Fibroblast of pulmonary artery (primary cell): ENCODE measurements at places on chromosomes 12 and 14.

GRCh38 chr14:68817506-68818212 is 24.8 kb upstream of the ZFP36L1 start:
- no peak for DNase-seq

DNA sequence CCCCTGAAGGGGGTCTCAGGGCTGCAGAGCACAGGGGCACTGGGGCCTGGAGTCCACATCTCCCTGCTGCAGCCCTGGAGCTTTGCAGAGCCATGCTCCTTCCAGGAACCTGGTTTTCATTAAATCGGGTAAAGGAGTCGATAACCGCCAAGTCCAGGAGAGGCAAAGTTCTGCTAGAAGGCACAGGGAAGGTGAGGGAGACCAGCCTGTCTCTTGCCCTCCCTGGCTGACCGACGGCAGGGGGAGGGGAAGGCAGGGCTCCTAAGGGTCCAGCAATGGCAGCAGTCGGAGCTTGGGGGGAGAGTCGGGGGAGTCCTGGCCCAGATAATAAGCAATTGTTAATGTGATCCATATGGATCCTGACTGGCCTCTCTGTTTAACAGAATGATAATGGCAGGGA is 3.0 kb downstream of the FIGNL2 start:
- DNase-seq = no peak

DNA sequence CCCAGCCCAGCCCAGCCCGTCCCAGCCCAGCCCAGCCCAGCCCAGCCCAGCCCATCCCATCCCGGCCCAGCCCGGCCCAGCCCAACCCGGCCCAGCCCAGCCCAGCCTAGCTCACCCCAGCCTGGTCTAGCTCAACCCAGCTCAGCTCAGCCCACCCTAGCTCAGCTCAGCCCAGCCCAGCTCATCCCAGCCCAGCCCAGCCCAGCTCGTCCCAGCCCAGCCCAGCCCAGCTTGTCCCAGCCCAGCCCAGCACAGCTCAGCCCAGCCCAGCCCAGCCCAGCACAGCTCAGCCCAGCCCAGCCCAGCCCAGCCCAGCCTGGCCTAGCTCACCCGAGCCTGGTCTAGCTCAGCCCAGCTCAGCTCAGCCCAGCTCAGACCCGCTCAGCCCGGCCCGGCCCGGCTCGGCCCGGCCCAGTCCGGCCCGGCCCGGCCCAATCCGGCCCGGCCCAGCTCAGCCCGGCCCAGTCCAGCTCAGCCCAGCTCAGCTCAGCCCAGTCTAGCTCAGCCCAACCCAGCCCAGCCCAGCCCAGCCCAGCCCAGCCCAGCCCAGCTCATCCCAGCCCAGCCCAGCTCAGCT is 184.7 kb downstream of the TMEM121 start:
- no peak for DNase-seq

DNA sequence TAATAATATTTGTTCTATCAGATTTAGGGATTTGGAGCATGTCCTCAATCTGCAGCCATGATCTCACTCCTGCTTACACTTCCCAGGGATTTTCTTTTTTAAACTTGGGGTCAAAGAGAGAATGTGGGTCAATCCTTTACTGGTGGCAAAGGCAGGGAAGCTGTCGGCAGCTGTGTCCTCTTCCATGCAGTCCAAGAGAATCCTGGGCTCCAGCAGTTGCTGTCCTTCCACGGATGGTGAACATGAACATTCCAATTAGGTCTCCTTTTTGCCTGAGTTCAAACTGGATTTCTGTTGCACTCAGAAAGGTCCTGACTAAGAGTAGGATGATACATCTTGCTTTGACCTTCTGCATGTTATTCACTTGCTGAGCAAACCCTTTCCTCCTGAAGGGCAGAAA is 73.9 kb downstream of the ARL6IP4 start:
- DNase-seq = no peak

- peak; percentile 76 for DNase-seq
These were observed 276.5 kb downstream of the NUAK1 start for GRCh38 chr12:105862163-105862821.

DNA sequence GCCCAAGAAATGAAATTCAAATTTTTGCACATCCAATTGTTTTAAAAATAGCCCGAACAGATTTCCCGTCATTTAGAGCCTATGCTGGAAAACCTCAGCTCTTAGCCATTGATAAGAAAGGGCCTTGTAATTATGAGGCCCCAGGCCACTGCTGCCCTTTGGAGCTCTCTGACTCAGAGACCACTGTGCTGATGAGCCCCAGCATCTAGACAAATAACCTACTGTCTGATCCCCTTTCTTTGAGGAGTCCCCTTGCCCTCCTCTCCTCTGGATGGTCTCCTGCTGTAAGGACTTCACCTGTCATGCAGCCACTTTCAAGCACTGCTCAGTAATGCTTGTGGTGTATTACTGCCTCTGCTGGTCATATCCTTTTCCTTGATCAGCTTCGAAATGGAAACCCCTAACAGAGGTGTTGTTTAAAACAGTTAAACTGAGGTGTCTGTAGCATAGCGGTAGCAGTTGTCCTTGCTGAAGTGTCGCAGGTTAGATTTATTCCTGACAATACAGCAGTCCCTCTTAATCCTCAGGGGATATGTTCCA is 159.9 kb upstream of the SRRM4 start:
- DNase-seq = no peak

DNA sequence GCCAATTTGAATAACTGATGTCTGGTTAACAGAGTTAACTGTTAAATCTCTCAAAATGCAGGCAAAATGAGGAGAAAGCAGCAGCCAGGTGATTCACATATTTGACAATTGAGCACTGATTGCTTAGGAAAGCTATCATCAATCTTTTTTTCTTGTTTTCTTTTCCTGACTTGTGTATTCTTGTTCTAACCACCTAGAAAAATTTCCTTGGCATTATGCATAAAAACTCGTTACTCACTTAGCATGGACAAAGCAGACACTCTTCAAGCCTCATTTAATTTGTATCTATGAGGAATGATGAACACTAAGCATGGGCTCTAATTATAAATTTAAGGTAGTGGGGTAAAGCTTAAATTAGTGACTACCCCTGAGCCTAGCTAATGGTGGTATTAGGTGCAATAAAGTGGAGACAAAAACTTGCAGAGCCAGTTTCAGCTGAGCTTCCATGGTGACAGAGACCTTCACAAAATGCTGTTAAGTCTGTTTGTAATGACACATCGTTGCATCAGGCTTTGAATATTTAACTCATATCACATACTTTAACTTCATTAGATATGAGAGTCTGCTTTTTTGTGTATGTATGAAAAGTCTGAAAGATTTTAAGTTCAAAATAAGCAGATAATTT is 52.0 kb downstream of the RASSF9 start:
- no peak for DNase-seq

GRCh38 chr12:53034459-53034858 is 15.4 kb upstream of the TNS2 start:
- DNase-seq = no peak

GRCh38 chr14:94101748-94102147 is 8.8 kb upstream of the IFI27 start:
- no peak for DNase-seq

GRCh38 chr14:54749180-54749579 is 153.4 kb downstream of the GCH1 start:
- no peak for DNase-seq

GRCh38 chr12:21831791-21832344 is 57.4 kb upstream of the KCNJ8 start:
- peak; percentile 29 for DNase-seq

- DNase-seq = peak; percentile 68
These were observed 24.1 kb downstream of the NUP37 start for GRCh38 chr12:102095677-102096263.

- peak; percentile 45 for DNase-seq
These were observed 93.5 kb downstream of the PLEKHA5 start for GRCh38 chr12:19223018-19223417.

DNA sequence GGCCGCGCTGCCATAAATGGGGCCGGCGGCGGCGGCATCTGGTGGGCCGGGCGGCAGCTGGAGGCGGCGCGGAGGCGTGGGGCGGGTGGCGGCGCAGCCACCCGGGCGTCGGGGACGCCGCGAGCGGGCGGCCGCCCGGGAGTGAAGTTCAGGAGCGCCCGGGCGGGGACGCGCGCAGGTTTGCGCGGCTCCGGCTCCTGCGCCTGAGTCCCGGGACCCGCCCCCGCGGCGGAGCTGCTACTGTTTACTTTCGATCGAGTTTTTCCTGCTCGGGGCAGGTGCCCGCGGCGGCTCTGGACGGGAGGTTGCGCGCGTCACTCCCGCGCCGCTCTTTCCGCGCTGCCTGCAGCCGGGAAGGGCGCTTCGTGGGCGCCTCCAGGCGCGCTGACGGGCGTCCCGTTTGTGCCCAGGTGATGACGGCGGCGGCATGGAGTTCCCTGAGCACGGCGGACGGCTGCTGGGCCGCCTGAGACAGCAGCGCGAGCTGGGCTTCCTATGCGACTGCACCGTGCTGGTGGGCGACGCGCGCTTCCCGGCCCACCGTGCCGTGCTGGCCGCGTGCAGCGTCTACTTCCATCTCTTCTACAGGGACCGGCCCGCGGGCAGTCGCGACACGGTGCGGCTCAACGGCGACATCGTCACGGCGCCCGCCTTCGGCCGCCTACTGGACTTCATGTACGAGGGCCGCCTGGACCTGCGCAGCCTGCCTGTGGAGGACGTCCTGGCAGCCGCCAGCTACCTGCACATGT is at the start of gene ZBTB42:
ZBTB42 (plus strand) TSS at position 331 of the 749 bp plus-strand sequence; CDS start at position 428, 97 bp downstream.
- peak; percentile 48 for DNase-seq

DNA sequence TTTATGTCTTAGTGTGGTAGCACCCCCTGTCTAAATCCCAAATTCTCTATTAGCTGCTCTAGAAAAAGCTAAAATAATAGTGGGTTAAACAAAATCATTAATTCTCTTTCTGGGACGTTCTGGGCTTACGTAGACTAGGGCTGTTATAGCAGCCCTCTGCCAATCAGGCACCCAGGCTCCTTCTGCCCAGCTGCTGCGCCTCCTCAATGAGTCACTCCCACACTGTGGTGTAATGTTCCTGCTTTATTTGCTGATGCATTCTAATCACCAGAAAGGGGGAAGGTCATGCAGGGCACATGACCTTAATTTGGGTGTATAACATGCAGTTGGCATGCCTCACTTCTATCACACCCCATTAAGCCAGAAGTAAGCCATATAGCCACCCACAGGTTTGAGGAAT is 294.5 kb downstream of the GALC start:
- no peak for DNase-seq

DNA sequence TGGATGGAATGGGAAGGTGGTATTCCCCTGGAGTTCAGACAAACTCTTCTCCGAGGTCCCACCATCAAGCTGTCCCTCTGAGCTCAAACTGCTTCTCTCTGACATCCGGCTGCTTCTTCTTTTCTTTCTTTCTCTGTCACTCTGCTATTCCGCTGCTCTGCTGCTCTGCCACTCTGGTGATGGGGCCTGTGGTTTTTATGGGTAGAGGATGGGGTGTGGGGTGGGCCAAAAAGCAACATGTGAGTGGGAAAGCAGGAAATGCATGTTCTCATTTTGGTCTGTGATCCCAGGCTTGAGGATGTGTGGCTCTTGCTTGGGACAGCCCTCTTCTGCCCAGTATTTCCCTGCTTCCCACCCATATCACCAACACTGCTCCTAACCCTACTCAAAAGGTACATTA is 30.6 kb downstream of the CLECL1 start:
- no peak for DNase-seq

DNA sequence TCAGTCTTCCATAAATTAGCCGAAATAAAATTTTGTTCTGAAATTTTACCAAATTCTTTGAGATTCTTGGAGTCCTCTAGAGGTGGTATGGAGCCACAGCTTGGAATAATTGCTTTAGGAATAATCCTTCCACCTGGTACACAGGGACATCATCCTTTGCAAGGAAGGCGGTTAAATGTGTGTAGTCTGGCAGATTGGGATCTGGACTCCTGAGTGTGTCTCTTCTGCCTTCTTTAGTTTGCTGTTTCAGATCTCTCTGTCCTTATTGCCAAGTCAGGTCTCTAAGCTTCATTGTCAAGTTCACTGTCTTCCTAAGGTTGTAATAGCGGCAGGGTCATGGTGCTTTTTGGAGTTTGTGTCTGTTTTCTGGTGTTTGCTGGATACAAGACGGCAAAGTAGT is 393.9 kb upstream of the RGS6 start:
- DNase-seq = no peak

DNA sequence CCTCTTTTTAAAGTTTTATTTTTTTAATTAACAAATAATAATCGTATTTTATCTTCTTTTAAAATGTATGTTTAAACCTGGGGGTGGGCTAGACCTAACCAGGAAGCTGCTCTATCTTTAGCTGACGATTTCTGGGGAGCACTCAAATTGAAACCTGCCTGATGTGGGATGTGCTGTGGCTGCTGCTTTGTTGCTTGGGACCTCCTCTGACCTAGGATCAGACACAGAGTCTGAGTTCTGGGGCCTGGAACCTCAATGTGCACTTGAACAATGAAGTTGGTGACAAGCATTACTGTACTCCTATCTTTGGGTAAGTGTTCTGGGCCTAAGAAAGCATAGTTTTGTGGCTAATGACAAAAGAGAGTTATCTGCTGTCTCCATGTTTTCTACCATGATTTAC is 386.7 kb downstream of the DAD1 start:
- no peak for DNase-seq

- peak; percentile 91 for DNase-seq
These were observed 44.1 kb downstream of the PSEN1 start for GRCh38 chr14:73180385-73180805.

DNA sequence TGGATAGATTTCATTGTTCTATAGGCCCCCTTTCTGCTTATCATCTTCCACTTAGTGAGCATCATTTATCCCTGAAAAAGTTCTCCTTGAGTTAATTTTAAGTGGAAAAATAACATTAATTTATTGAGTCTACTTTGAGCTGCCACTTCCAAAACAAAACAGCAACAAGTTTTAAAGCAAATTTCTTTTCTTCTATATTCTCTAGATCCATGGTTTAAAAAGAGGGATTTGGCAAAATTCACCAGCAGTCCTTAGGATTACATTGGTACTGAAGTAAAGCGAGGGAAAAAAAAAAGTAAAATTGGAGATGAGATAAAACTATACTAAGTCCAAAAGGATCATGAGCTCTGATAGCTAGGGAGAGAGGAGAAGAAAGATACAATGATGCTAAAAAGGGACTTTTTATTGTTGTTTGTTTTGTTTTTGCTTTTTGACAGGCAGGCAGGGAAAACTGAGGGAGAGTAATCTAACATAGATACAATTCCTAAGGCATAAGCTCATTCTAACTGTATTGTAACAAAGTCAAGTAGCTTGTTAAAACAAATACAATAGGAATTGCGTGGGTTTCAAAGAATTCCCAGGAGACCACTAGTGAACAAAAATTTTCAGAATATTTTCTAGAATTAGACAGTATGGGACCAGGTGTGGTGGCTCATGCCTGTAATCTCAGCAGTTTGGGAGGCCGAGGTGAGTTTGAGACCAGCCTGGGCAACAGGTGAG is 19.2 kb upstream of the PLEKHA5 start:
- DNase-seq = peak; percentile 51

- no peak for DNase-seq
These were observed 7.9 kb upstream of the KRT86 start for GRCh38 chr12:52266514-52266913.
